ENCODE measurements at places on chromosomes 2 and 18. TPM values are rescaled to one million over a fixed set of nuclear protein-coding genes. Genes with fewer than 3 reads are reported as not detected.

GRCh38 chr18:45100321-45101105 lies 419.8 kb downstream of the SETBP1 start:
- DNase-seq, result no peak

Gene LRRTM1
- 0.63 TPM for polyA plus RNA-seq

Gene SIX3
- polyA plus RNA-seq, result 1.7 TPM

DNA sequence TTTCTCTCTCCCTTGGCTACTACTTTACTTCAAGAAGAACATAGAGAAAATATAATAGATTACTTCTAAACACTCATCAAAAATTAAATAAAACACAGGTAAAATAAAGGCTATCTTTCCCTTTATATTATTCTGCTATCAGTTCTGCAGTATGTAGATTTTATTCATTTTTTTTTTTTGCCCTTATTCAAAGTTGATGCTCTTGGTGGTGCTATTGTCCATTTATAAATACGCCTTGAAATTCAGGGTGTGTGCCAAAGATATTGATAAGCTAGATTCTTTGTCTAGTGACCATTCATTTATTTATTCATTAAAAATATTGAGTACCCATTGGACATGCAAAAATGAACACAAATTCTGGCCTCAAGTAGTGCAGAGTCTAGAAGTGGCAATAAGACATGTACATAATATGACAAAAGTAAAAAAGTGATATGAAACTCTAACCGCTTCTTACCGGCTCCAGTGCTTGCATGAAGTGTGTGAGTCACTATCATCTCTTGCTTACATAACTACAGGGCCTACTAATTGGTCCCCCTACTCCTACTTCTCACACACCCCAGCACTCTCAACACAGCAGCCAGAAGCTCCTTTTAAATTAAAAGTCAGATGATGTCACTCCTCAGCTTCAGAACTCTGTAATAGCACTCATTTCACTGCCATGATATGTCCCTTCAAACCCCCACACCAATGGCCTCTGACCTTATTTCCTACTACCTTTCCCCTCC lies 208.3 kb upstream of the FANCL start:
- no peak for DNase-seq

Gene ADD2
- polyA plus RNA-seq, result 1.2 TPM

DNA sequence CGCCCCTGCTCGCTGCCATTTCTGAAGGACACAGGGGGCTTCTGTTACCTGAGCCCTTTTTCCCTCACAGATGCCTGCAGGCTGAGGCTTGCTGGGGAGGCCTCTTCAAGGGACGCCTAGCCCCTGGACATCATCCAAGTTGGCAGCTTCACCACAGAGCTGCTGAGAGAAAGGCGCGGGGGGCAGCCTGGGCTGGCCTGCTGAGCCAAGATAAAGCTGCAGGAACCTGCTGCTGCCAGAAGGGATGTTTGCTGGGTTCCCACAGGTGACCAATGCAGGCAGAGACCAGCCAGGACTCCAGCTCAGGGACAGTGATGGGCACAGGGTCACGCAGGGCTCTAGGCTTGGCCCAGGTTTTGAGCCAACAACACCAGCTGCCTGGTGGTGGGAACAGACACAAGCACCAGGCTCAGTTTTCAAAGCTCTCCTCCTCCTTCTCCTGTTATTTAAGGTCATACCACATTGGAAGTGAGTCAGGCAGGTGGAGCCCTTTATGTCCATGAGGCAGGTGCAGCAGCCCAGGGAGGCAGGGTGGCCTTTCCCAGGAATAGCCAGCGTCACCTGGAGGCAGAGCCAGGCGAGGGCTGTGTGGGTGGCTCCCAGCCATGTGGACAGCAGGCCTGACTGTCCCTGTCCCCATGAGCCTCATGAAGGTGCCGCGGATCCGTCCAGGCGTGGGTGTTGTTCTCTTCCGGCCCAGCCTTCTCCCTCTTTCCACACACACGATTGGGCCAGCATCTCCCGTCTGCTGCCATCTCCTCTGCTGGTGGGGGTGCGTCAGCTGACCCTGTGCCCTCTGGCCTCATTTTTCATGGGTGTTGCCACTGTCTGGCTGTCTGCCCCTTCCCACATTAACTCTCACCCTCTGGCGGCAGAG lies 515.5 kb upstream of the MYT1L start:
- DNase-seq, result peak; percentile 95

GRCh38 chr2:99597616-99598015 lies 107.8 kb upstream of the REV1 start:
- DNase-seq, result no peak

GRCh38 chr2:65937379-65938160 lies 497.4 kb upstream of the MEIS1 start:
- no peak for DNase-seq

Gene FSIP2
- 0.94 TPM for polyA plus RNA-seq

DNA sequence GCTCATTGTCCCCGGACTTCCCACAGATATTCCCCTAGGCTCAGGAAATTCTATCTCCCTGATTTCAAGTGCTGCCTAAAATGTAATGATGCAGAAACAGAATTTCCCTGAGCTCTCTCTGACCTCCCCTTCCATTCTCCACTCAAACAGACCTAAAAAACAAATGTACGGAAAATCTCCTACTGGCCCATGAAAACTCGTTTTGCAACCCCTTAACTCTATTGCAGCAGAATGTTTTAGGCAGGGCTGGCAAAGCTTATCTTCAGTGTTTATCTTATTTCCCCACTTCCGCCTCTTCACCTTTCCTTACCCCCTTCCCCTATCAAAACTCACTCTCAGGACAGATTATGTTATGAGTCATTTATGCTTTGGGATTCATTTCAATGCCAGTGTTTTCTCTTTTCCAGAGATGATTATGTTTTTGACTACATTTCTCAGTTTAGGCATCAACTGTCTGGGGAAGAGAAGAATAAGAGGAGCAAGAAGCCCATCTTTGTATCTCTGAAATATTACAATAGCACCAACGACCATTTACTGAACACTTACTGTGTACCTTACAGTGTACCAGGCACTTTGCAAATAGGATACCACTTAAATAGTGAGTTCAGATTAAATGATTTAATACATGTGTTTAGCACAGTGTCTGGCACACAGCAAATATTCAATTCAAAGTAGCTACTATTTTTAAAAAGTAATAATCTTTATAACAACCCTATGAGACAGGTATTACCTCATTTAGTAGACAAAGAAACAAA lies 53.9 kb upstream of the STPG4 start:
- no peak for DNase-seq

Gene ESPNL
- polyA plus RNA-seq, result 0.42 TPM

Gene UGT1A1
- polyA plus RNA-seq, result not detected

DNA sequence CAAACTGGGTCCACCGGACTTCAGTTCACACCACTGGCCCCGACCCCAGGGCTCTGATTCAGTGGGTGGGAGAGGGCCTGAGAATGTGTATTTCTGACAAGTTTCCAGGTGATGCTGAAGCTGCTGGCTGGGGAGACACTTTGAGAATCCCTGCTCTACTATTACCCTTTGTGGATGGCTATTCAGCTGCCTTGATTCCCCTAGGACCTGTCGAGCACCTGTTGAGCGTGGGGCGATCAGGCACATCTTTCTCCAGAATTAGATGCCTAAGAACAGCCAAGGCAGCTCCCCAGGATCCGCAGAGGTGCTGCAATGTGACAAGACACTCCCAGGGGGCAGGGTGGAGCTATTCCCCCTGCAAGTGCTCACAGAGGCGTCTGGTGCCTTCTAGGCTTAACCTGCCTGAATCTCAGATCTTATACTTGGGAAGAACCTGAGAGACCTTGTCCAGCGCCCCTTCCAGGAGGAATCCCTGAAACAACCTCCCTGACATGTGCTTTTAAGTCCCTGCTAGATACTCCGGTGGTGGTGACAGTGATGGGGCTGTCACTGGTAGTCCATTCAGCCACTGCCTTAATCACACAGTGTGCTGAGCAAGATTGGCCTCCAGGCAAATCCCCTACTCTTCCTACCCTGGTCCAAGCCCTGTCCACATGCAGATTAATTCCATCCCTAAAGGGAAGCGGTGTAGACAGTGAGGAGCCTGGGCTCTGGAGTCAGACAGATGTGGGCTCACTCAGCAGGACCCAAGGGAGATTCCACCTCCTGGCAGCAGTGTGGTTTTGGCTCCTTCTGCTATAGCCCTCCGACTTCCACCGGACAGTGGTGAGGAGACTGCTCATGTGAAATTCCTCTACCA lies 43.4 kb upstream of the OTOF start:
- no peak for DNase-seq

Gene UGT1A5
- not detected for polyA plus RNA-seq

Gene INPP5D
- 2.2 TPM for polyA plus RNA-seq

Data from pancreas (tissue), 10 donors.